ENCODE measurements at places on chromosomes 13 and 19.

GRCh38 chr13:24053519-24054251 is 106.8 kb upstream of the SPATA13 start:
- no peak for DNase-seq

- DNase-seq: no peak
Measured at GRCh38 chr19:16888629-16889365, at the start of gene F2RL3. Gene F2RL3, plus strand, starts transcription at chr19:16888999. Its CDS starts 191 bp downstream, at chr19:16889190.

DNA sequence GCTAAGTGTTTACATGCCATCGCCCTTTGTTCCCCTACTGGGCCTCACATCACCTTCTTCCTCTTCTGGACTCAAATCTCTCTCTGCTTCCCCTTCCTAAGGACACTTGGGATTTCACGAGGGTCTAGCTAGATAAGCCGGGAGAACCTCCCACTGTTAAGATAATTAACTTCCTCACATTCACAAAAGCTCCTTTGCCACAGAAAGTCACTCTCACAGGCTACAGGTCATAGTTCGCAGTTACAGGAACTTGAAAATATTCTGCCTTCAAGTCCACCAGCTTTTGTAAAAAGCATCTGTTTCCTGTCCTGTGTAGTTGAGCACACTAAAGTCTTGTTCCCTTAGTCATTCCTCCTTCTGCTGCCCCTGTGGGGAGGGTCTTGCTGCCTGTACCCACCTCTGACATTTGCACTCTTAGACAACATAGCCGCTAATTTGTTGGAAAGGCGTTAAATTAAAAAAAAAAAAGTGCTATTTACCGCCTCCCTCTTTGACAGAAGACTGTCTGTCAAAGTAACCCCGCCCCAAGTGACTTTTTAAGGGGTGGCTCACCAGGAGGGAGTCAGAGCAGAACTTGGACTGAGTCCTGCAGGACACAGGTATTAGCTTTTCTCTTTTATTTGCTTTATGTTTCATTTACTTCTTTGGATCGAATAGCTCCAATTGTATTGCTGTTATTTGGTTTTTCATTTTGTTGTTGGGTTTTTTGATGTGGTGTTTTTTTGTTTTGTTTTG is 26.8 kb upstream of the CEACAM21 start:
- DNase-seq: no peak

GRCh38 chr13:102020611-102021216 is 381.1 kb downstream of the FGF14 start:
- DNase-seq: no peak

- no peak for DNase-seq
Measured at GRCh38 chr13:20348018-20348417, 115.9 kb upstream of the GJB6 start.

- no peak for DNase-seq
Measured at GRCh38 chr19:39444598-39445195, 685 bp upstream of the SUPT5H start.

- no peak for DNase-seq
Measured at GRCh38 chr19:15292847-15293582, 39.3 kb downstream of the BRD4 start.

GRCh38 chr13:72552731-72553130 is 174.7 kb downstream of the MZT1 start:
- DNase-seq: no peak

DNA sequence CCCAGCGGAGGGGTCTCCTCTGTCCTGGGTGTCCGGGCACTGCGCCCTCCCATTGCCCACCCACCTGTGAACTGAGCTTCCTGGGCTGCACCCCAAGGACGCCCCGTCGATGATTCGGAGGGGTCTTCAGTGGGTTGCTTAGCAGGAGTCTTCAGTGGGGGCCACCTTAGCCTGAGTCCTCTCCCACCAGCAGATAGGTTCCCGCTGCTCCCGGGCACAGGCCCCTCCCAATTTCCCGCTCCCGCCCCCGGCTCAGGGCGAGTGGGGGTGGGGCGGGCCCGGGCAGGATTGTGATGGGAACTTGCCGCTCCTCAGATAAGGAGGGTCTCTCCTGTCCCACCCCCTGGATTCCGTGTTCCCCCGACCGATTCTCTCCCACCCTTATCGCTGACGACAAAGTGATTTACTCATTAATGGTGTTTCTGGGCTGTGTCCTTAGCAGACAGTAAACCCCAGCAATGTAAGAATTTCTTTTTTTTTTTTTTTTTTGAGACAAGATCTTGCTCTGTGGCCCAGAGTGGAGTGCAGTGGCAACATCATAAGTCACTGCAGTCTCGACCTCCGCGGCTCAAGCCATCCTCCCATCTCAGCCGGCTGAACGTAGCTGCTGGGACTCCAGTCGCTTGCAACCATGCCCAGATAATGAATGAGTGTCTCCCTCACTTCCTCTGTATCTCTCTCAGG is 655 bp upstream of the S1PR5 start:
- no peak for DNase-seq

GRCh38 chr19:35733180-35734125 is 8.8 kb downstream of the IGFLR1 start:
- DNase-seq: no peak

DNA sequence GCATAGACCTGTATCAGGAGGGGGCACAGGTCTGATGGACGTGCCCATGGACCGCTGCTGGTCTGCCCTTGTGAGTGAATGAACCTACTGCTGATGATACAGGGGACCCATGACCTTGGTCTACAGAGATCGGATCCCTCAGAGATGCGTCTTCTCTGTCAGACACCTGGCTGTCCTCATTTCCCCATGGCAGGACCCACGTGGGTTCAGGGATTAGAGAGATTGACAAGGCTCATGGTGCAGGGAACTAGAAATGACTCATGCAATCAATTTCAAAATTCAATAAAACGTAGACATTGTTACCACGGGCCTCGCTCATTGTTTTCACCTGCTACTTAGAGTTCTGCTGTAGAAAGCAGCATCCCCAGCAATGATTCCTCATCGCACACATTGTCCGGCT is 962 bp upstream of the TPRX1 start:
- DNase-seq: no peak

DNA sequence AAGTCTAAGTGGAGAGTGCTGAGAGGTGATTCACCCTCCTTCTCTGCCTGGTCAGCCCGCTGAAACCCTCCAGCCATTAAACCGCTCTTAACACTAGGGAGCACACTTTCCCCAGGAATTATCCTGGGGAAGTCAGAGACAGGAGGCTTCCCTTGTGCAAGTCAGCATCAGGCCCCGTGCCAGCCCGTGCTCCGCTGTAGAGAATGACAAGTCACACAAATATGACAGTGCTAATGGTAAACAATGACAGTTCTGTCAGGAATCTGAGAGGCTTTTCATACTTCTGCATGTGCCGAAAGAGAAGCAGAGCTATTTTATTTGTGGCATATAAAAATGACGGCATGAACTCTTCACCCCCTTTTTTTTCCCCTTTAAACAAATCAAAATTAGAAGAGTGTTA is 816.9 kb upstream of the SLC10A2 start:
- peak; percentile 88 for DNase-seq

DNA sequence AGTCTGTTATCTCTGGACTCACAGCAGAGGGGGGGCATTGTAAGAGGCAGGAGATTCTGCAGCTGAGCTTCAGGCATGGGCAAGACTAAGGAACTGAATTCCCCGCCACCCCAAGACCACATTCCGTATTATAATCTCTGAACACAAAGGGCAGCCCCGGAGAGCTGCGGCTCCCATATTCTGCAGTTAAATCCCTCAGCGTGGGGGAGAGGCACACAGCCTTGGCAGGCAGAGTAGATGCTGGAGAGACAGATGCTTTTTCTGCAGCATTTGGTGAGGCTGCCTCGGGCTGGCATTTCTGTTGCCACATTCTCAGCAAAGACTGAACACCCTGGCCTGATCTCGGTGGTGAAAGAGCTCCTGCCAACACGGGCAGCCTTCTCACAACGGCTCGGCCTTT is 12.9 kb downstream of the CHAF1A start:
- no peak for DNase-seq

DNA sequence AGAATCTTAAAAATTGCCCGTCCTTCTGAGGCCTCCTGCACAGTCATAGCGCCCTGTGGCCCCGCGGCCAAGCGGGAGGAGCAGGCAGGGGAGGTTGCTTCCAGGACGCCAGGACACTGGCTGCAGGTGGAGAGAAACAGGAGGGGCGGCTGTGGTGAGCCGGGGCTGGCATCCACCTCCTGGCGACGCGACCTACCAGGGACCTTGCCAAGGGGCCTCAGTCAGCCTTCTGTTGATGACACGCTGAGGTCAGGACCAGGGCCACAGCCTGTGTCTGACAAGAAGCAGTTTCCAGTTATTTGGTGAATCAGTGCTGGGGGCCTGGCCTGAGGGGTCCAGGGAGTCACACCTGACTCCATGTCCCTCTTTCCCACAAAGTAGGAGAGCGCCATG is 13.3 kb upstream of the MKNK2 start:
- no peak for DNase-seq

DNA sequence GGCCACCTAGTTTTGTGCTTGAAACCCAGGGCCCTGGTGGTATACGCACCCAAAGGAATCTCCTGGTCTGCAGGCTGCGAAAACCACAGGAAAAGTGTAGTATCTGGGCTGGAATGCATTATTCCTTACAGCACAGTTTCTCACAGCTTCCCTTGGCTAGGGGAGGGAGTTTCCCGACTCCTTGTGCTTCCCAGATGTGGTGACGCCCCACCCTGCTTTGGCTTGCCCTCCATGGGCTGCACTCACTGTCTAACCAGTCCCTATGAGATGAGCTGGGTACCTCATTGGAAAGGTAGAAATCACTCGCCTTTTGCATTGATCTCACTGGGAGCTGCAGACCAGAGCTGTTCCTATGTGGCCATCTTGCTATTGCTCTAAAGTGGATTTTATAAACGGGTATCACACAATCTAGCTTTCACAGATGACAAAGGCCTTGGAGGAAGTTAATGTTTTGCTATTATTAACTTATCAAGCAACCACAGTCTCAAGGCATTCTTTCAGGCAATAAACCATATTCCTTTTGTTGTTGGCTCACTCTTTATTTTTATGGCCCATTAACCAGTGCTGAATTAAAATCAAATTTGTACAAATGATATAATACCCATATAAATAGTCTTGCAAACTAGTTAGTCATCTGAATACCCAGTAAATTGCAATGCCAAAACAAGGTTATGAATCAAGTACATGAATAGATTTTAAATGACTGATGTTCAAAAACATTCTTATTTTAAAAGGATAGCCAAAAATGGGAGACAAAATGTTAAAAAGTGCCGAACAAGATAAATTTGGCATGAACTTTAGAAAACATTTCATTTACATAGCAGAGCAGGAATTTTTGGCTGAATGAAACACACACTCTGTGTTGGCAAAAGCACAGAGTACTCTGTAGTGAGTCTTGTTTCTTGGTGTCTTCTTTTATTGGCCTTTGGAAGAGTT is 475.4 kb upstream of the ARGLU1 start:
- peak; percentile 53 for DNase-seq

DNA sequence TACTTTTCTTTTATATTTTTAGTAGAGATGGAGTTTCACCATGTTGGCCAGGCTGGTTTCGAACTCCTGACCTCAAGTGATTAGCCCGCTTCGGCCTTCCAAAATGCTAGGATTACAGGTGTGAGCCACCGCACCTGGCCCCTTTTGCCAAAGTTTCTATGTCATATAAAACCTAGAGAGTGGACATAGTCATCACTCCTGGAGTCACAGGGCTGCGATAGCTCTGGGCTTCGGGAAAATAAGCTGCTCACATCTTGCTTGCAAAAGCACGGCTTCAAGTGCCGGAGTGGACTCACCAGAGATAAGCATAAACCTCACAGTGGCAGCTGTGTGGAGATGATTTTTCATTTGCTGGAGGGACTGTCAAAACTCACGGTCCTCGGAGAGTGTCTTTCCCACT is 171.2 kb downstream of the TEX29 start:
- DNase-seq: no peak

DNA sequence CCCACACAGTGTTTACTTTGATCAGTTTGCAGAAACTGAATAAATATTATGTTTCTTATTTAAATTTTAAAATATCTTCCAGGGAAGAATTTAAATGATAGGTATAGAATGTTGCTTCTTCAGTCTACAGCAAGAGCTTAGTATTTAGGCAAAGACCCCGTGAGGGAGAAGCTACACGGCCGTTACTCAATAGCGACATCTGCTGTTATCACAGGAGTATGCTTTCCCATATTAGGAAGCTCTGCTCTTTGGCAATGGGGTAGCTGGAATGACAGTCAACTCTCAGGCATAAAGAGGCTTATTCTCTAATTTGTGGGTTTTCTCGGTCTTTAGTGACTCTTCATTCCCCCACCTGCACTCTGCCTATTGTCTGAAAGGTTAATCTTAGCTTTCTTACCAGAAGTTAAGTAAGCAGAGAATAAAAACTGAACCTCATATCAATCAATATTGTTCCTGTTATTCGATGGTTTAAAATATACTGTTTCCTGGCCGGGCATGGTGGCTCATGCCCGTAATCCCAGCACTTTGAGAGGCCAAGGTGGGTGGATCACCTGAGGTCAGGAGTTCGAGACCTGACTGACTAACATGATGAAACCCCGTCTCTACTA is 13.2 kb upstream of the LHFPL6 start:
- no peak for DNase-seq

DNA sequence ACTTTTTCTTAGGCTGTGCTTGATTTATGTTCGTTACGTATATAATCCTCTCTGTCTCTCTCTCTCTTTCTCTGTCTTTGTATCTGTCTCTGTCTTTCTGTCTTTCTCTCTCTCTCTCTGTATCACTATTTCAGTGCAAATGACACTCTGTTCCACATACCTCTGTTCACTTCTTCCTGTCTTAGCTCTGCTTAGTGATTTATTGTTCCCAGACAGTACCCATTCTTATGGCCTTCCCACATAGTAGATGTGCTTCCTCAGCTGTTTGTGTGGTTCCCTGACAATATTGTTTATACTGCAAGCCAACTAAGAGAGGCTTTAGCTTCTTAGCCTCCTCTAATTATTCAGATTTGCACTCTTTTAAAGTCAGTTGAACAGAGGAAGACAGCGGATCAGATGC is 1244.2 kb downstream of the DIAPH3 start:
- DNase-seq: no peak

- DNase-seq: no peak
Measured at GRCh38 chr13:86572115-86572514, 772.9 kb upstream of the SLITRK6 start.

DNA sequence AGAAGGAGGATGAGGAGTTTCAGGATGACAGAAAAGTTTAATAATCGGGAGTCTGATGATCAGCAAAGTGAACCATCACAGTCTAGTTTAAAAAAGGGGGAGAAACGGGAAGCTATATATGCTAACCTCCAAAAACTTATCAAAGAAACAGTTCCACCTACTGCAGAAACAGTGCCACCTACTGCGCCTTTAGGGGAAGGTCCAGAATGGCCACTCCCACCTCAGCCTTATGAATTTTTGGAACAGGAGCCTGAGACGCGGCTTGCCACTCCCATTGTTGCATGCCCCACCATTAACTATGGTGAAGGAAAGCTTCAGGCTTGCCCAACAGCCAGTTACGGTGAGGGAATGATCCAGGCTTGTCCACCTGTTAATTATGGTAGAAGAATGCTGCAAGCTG is 929.0 kb downstream of the SLITRK6 start:
- DNase-seq: no peak

DNA sequence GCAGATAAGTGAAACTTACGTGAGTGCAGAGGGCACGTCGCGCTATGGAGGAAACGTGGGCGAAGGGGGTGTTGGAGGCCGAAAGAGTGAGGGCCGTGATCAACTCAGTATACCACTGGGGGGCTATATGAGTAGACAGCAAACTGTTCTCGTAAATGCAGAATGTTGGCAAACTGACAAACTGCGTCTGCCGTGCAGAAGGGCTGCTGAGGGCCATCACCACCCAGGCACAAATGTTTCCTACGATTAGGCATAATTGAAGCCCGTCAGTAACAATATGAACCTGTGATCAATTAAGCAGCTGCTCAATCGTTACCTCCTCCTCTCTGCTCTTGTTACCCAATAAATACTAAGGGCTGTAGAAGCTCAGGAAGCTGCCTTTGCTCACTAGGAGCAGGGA is 17.3 kb upstream of the MADCAM1 start:
- DNase-seq: no peak
